GOT3 (cell line): ENCODE measurements at places on chromosomes 3 and 15.

DNA sequence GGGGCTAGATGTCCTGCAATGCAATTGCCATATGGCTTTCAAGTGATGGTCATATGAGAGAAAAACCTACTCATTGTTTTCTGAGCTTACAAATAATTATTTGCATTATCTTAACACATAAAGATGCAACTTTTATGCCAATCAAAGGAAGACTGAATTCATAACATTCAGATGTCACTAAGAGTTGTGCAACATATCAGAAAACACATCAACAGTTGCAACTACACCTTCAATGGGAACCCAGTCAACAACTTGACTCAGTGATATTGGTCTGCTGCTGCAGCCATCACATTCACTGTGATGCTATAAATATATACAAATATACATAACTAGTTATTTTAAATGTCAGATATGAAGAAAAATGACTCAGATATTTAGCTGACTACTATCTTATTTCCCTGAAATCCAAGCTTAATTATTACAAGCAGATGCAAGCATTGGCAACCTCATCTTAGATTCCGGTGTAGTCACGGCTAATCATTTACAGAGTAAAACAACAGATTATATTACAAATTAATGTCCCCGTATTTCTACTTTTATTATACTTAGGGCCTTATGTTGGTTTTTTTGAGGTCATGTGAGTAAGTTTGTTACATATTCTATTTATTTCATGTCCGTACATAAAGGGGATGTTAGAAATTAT, 23.7 kb downstream of the CNTN3 start:
- DNase-seq, result no peak

- peak; percentile 5 for DNase-seq
Observed at GRCh38 chr3:44058022-44058867, 183.4 kb upstream of the TOPAZ1 start.

DNA sequence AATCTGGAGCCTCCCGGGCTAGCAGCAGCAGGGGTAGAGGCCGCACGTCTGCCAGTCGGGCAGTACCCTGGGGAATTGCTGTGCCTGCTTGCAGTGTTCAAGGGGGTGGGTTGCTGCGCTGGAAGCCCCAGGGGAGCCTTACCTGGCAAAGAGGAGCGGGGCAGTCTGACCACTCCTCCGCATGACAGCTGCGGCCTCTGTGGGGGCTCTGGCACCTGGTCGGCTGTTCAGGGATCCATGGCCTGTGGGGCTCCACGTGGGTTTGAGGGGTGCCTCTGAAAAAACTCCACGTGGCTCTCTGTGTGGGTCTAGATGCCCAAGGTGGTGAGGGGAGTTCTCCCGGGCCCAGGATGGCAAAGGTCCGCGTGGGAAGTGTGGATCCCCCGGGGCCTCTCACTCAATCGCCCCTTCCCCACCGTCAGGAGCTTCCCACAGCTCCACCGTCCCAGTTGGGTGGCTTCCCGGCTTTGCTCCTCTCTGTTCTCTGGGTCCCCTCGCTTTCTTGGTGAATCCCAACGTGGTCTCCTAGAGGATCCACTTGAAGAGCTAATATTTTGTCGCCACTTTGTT, 184.5 kb downstream of the EFHB start:
- no peak for DNase-seq

DNA sequence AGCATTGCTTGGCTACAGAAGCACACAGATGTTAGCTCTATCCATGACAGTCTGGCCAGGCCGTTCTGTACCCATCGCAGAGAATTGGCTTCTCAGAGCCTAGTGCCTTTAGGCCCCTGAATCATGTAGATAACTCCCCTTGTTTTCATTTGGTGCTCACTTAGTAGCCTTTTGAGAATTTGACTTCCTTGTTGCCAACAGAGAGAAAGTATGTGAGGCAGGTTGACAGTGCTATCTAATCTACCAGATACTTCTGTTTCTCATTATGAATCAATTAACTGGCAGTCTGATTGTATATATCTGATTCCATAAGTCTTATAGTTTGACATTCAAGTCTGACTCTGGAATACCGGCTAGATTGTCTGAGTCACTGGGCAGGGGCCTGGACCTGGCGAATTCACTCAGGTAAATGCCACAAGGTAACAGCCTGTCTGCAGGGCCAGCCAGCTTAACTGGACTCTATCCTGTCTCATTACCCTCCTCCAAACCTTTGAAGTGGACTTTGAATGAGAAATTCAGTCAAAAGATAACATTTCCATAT, 160.2 kb downstream of the GHSR start:
- DNase-seq, result no peak

- DNase-seq, result no peak
Observed at GRCh38 chr15:78368651-78369050, 28.5 kb downstream of the CRABP1 start.
